Gastrocnemius medialis (tissue), 4 donors: ENCODE measurements at places on chromosomes 2 and 18. TPM values are rescaled to one million over a fixed set of nuclear protein-coding genes. Genes with fewer than 3 reads are reported as not detected.

The ABCG8 gene
- not detected for total RNA-seq

The CABYR gene
- total RNA-seq, result 0.51 TPM

The FTCDNL1 gene
- total RNA-seq, result 7.9 TPM

The WNT10A gene
- not detected for total RNA-seq

The GLB1L gene
- total RNA-seq, result 1.1 TPM

The KYNU gene
- 0.61 TPM for total RNA-seq

The GKN2 gene
- total RNA-seq, result not detected
